ENCODE measurements at places on chromosomes 1 and 21. TPM values are rescaled to one million over a fixed set of nuclear protein-coding genes. Genes with fewer than 3 reads are reported as not detected.

- no peak for DNase-seq
Observed at GRCh38 chr1:2482588-2482987, 6.5 kb downstream of the PLCH2 start.

The TRAF3IP3 gene
- polyA plus RNA-seq, result 0.59 TPM

DNA sequence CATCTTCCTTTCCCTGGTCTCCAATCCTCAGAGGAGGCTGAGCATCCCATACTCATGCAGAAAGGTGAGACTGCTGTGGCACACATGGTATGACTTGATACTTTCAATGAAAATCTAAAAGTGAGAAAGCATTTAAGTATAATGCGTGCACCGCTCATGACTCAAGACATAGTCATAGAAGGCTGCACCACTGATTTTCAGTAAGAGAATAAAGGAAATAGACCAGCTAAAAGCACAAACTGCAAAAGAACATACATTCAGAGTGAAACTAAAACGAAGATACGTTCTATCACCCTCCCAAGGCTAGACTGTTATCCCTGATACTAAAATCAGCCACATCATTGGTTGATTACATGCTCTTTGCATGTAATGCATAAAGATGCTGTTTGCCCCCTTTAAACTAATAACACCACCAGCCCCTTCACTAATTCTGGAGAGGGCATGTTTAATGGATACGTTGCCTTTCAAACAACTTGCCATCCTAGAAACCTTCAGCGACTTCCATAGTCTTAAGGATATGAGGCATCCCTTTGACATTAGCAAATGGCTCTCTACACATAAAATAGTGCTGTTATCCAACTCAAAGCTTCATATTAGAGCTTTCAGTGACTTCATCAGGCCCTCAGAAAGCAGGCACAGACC lies 2.1 kb downstream of the PLD5 start:
- DNase-seq, result no peak

DNA sequence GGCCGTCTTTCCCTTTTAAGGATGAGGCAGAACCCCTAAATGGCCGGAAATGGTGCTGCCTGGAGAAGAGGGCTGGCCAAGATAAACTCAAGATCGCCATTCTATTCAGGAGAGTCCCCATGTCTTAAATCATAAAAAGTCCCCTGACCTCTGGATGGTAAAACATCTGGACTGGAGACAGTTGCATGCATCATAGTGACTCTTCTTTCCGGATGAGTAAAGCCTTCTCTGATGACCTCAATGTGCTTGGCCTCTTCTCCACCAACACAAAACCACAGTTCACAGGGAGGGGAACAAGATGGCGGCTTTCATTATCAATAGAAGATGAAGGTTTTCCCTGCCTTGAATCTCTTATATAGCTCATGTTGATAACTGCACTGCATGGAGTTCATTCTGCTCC lies 27.5 kb upstream of the H6PD start:
- no peak for DNase-seq

DNA sequence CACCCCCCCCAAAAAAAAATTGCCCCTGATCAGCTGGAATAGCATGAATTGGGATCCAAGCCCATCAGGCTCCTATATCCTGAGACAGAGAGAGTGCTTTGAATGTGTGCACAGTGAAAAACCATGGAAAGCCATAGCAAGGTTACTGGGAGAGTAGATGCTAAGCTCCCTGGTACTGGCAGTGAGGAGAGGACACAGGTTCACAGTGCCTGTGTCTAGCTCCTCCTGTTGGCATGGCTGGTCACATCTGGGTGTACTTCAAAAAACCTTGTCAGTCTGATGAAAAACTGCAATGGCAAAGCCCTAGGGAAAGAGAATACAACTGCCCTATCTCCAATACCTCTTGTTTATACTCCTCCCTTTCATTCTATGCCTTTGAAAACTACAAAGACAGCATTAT lies 12.9 kb downstream of the COPA start:
- no peak for DNase-seq

- no peak for DNase-seq
Observed at GRCh38 chr1:173688300-173688699, 18.6 kb upstream of the ANKRD45 start.

GRCh38 chr1:30739601-30740000 lies 16.2 kb upstream of the MATN1 start:
- DNase-seq, result no peak

The RGS13 gene
- polyA plus RNA-seq, result 0.15 TPM

The DDAH1 gene
- polyA plus RNA-seq, result 2.7 TPM

- DNase-seq, result no peak
Observed at GRCh38 chr21:42084079-42084478, 13.0 kb downstream of the UMODL1 start.

DNA sequence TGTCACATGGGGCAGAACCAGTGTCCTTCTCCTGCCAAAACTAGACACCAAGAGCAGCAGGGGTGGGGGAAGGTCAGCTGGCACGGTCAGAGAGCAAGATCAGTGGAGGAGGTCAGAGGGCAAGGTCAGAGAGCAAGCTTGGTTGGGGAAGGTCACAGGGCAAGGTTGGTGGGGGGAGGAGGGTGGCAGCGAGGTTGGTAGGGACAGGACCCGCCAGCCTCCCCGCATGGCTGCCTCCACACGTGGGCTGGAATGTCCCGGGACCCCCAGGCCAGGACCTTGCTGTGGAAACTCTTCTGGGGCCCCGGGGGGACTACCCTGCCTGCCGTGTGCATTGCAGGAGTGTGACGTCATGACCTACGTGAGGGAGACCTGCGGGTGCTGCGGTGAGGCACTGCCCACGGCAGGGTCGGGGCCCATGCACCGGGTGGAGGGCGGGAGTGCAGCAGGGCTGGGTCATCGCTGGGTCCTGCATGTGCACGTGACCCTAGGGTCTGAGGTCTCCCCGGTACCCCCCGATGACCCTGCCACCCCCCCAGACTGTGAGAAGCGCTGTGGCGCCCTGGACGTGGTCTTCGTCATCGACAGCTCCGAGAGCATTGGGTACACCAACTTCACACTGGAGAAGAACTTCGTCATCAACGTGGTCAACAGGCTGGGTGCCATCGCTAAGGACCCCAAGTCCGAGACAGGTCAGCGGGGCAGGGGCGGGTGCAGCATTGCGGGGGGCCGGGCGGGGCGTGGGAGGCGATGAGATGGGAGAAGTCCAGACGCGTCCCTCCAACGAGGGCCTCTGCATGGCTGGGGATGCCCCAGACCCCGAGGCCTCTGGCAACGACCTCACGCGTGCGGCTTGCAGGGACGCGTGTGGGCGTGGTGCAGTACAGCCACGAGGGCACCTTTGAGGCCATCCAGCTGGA lies 27.3 kb downstream of the COL6A2 start:
- no peak for DNase-seq

DNA sequence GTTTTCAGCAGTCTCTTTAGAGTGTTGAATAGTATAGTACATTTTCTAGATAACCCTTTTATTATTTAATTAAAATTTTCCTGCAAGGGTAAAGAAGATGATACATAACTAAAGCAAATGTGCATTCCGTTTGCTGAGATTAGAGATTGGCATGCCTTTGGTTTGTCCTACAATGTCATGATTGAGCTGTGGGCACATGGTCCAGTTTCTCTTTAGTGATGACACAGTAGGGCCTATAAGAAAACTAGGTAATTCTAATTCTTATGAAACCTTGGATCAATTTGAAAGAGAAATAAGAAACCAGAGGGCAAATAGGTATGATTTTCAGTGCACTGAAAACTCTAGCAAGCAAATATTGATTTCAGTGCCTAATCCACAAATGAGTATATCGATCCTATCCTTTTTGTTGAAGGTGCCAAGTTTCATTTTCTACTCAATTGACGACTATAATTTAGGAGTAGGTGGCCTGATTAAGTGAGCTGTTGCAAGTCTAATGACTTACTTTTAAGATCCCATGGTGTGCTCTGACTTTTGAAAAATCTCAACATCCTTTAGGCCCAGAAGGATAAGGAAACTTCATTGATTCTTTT lies 128.0 kb upstream of the KCNK1 start:
- no peak for DNase-seq

GRCh38 chr1:202505356-202505755 lies 156.9 kb downstream of the PPP1R12B start:
- DNase-seq, result no peak

- DNase-seq, result no peak
Observed at GRCh38 chr21:43974791-43975468, 37.2 kb upstream of the TRAPPC10 start.

The VSIG8 gene
- polyA plus RNA-seq, result 0.44 TPM

The F5 gene
- 4.6 TPM for polyA plus RNA-seq

- no peak for DNase-seq
Observed at GRCh38 chr1:151108331-151108730, 37.8 kb downstream of the GABPB2 start.

DNA sequence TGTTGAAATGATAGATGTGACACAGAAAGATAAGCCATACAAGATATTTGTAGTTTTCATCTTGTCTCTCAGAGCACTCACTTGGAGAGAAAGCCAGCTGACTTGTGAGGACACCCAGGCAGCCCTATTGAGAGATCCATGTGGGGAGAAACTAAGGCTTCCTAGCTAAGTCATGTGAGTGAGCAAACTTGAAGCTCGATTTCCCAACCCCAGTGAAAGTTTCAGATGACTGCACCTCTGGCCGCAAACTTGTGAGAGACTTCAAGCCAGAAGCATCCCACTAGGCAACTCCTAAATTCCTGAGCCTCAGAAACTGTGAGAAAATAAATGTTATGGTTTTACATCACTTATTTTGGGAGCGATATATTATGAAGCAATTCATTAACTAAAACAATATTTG lies 832.3 kb downstream of the LTN1 start:
- DNase-seq, result no peak

DNA sequence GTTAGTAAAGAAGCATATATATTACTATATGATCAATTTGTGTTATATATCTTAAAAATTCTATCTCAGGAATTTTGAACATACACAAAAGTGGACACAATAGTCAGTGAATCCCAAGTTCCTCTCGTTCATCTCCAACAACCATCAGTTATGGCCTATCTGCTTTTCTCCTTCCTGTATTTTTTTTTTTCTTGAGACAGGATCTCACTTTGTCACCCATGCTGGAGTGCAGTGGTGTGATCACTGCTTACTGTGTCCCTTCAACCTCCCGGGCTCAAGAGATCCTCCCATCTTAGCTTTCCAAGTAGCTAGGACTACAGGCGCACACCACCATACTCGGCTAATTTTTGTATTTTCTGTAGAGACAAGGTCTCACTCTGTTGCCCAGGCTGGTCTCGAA lies 9.4 kb downstream of the SPEN start:
- DNase-seq, result no peak

The PPP2R5A gene
- polyA plus RNA-seq, result 85.7 TPM

The SEMA6C gene
- polyA plus RNA-seq, result 15.7 TPM

The SERTAD4 gene
- 2.1 TPM for polyA plus RNA-seq

DNA sequence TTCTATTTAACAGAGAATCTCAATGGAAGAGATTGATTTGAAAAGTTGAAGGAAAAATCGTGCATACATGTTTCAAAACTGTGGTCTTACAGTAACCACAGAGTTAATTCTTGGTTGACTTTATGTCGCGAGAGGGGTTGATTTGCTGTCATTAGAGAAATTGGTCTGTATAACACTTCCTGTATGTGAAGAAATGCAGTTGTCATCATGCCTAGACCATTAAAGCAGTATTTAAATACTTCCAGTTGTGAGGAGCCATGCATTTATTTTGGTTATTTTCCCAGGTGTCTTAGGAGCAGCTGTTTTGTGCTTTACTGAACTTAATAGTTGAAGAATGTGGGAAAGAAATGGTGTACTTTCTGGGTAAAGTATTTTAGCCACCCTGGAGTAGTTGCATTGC lies 76.2 kb downstream of the NFIA start:
- no peak for DNase-seq

The SLC5A9 gene
- polyA plus RNA-seq, result 0.06 TPM

DNA sequence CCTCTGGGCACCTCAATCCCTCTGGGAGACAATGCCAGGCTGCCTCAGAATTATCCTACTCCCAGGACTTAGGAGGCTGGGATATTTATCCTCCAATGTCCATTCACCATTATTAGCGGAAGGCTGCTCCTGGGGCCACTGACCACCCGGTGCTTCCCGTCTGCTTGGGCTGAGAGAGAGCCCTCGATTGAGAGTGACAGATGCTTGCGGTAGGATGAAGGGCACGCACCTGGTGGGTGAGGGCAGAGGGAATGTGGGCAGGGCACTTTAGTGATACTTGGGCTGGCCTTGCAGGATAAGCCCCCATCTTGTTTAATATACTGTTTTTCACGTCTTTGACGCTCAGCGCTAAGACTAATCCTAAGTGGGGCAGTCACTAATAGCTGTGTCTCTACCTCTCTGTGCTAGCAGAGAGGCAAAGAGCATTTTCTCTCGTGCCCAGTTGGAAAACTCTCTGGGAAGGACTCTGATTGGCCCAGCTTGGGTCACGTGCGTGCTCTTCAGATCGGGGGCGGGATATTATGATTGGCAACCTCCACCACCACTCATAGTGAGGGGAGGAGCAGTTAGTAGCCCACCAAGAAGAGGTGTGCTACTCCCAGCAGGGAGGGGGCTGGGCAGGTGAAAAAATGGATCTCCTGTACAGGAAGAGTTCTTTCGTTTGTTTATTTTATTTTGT lies 10.6 kb upstream of the PARS2 start:
- DNase-seq, result no peak

- no peak for DNase-seq
Observed at GRCh38 chr1:230125640-230126528, 58.8 kb downstream of the GALNT2 start.

DNA sequence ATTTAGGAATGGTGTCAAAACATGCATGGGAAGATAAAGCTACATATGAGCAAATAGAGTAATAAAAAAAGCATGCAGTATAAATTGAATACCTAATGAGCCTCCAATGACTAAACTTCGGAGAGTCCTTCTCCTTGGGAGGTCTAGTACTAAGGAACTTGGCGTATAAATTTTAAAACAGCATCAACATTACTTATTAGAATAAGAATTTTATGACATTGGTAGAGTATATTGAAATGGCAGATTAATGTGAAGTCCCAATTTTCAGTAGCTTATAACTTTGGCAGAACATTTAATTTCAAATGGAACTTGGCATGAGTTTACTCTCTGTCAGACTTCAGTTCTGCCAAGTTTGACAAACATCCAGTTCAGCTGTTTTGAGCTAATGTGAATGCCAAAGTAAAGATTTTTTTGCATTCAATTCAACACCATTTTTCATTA lies 104.7 kb upstream of the RGS18 start:
- DNase-seq, result no peak

The TRIM46 gene
- 0.07 TPM for polyA plus RNA-seq

GRCh38 chr1:162649583-162649982 lies 17.3 kb downstream of the DDR2 start:
- no peak for DNase-seq

DNA sequence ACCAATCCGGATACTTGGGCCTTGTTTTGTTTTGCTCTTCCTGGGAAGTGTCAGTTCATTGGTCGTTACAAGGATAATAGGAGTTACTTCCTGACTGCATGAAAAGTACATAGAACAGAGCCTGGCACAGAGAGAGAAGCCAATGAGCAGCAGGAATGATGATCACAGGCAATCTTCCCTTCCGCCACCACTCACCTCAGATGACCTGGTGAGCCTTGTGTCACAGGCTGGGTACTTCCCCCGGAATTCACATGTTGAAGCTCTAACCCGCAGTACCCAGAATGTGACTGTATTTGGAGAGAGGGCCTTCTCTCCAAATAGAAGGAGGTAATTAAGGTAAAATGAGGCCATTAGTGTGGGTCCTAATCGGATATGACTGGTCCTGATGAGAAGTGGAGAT lies 18.8 kb upstream of the GPR137B start:
- DNase-seq, result no peak

- DNase-seq, result no peak
Observed at GRCh38 chr1:82931006-82931405, 1067.9 kb downstream of the TTLL7 start.
